NCI-H2171 (cell line): ENCODE measurements at places on chromosomes 5 and 9.

DNA sequence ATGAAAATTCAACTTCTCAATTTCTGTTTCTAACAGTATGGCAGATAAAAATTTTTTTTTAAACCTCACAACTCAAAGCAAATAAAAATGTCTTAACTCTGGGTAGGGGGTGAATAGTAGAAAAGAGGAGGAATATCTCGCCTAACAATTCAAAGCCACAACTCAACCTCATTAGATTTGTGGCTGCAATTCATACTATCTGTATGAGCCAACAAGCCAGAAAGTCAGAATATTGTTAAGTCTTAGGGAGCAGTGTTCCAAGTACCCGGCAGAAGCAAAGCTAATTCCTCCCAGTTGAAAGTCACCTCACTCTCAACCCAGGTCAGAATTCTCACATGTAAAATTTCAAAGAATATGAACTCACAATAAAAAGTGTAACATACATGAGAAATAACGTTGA is 15.0 kb downstream of the PJA2 start:
- DNase-seq, result no peak

DNA sequence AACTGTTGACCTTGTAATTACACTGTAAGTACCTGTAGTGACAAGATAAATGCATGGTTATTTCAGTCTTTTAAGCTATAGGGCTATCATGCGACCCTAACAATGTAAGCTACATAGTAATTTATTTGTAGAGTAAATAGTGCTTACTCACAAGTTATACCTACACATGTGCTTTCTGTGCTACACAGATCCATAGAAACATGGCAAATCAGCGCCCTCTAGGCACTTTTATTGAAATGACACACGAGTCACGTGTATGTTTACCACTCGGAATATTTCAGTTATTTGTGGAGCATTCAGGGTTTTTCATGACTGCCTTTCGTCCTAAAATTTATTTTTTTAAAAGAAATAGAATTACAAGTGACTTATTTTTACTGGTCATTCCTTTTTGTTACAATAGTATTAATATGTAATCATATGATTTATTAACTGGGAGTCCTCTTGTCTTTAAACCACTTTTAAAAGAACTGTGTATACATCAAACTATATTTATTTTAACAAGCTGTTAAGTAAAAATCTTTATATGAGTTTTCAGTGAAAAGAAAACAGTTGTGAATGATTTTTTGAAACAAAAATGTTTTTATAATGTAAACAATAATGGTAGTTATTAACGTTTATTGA is 1242.3 kb upstream of the WWC1 start:
- DNase-seq, result no peak

GRCh38 chr5:34833976-34834793 is 4.8 kb upstream of the TTC23L start:
- no peak for DNase-seq

- no peak for DNase-seq
Observed at GRCh38 chr9:137588311-137588710, 2.0 kb downstream of the ZMYND19 start.

DNA sequence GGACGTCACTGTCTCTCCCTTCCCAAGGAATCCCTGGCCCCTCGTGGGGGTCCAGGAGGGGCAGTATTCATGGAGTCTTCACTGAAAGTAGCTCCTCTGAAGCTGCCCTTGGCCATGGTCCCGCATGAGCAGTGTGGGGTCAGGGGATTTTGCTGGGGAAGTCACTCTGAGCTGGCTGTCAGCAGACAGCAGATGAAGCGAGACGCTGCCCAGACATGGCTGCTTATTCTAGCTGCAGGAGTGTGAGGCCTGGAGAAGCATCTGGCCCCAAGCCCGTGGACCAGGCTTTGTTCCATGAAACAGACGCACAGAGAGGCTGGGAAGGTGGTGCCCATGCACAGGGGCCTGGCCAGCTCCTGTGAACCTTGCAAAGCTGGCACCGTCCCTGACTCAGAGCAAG is 21.5 kb upstream of the ASS1 start:
- no peak for DNase-seq

DNA sequence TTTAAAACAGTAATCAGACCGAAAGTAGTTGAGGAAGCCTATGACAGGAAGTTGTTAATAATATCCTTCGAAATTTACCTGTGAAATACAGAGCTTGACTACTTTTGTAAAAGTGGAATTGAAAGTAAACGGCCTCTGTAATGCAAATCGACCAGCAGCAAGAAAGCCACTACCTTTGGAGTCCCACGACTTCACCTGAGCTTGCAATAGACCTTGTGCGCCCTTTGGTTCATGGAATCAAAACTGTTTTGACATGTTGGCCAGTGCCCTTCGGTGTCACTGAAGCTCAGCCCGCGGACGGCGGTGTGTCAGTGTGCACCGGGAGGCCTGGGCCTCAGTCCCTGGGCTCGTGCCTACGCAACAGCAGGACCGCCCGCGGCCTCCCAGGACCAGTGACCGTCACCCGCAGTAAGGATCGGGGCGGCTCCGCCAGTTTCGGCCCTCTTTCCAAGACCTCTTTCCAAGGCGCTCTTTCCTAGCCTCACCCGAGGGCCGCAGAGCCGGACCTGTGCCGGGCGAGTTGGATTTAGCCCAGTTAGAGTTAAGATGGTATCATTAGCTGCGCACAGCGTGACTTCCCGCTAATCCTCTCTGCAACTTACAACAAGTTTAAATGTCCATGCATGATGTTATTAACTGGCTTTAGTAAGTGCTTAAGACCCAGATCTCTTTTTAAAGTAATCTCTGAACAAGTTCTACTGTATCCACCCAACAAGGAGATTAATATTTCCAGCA is 223.3 kb downstream of the MEF2C start:
- DNase-seq, result no peak

DNA sequence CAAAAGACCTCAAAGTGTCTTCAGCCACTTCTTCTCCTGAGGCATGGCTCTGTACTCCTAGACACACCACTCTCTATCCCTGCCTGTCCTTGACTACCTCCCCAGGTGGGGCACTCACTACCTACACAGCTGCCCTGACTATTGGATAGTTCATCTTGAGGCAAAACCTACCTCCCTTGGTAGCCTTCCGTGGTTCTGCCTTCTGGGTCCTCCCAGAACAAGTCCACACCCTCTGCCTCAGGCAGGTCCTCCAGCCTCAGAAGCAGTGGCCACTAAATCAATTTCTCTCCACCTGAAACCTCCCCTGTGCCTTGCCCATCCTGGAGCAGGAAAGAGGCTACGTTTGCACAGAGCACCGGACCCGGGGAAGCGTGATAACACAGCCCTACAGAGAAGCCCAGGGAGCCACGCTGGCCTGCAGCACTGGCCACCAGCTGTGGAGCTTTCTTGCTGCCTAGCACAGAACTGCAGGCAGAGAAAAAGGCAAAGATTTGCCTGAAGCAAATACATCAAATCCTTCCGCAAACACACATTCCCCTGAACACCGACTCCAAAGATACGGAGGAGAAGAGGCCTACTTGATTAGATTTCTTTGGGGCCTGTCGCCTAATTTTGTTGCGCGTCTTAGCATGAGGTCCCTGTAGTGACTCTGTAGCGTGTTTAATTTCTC is 141.8 kb downstream of the C9orf50 start:
- DNase-seq, result no peak

DNA sequence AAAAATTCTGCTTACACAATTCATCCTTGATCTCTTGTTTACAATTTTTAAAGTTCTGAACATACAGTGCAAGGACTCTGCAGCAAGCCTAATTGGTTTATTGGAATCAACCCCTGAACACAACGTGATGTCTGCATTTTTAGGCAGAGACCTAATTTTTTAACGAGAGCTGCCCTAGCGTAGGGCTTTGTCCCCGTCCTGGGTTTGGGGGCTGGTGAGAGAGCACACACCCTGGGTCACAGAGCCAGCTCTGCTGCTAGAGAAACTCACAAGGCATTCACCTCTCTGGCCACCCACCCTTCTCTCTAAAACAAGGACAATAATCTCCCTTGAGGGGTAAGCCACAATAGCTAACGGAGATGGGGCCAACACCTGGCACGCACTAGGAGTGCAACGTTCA is 28.2 kb downstream of the SH3PXD2B start:
- DNase-seq, result no peak
